CMK (cell line): ENCODE measurements at places on chromosomes 5 and 9.

GRCh38 chr9:69646810-69647209 is 25.4 kb downstream of the APBA1 start:
- DNase-seq: no peak

DNA sequence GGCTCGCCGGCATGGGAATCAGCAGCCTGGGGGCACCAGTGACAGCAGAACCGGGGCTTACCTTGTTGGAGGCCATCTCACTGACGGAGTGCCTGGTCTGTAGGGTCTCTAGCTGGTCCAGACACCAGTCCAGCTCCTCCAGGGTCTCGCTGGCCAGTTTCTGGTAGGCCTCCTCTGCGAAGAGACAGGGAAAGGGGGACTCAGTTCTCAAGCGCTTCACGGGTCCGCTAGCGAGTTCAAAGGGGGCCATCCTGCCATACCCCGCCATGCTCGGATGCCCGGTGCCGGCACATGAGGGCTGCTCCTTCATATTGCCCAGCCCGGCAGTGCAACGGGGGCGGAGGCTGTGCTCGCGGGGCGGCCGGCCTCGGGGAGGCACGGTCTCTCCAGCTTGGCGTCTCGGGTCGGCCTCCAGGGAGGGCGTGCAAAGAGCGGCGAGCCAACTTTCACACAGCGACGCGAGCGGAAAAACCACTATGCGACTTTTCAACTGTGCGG is 456.0 kb downstream of the RAB3C start:
- DNase-seq: peak; percentile 11

GRCh38 chr9:110809038-110809595 is 140.5 kb downstream of the MUSK start:
- no peak for DNase-seq

DNA sequence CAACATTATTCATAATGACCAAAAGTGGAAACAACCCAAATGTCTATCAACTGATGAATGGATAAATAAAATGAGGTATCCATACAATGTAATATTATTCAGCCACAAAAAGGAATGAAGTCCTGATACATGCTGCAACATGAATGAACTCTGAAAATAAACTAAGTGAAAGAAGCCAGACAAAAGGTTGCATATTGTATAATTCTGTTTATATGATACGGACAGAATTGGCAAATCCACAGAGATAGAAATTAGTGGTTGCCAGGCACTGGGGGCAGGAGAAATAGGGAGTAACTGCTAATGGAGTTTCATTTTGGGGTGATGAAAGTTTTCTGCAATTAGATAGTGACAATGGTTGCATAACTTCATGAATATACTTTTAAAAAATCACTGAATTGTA is 47.0 kb downstream of the KIF24 start:
- DNase-seq: no peak

DNA sequence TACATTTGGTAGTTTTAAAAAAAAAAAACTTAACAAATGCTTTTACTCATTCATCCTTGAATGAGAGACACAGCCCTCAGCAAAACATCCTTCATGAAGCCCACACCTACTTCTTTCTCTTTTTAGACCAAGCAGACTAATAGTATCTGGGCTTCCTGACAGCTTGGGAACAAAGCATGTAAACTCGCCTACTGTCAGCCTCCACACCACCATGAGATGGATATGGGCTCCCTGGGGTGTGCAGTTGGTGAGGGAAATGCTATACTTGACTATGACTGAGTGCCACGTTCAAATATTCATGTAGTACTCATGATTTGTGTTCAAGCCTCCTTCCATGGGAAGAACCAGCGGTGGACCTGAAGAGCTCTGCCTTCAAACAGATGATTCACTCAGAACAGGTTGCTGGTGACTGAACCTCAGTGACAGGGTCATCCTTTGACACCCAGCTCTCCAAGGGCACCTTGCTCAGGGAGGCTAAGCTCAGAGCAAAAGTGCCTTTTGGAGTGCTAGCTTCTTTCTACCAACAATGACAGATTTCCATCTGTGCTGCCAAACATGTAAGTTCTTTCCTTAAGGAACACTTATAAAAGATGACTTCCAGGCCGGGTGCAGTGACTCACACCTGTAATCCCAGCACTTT is 36.8 kb downstream of the SLC22A5 start:
- no peak for DNase-seq

DNA sequence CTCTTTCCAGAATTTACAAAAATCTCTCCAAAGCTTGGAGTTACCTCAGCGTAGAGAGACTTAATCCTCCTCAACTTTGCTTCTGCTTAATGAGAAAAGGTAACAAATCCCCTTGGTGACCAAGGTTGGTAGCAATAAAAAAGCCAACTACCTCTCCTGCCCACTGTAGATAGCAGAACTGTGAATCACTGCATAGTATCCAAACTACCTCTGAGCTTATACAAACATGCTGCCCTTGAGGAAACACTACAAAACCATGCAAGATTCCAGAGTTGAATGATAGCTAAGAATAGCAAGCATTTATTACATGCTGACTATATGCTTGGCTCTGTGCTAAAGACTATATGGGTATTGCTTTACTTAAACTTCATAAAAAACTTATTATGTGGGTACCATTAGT is 2.8 kb upstream of the ADAMTS12 start:
- no peak for DNase-seq

GRCh38 chr5:187617-188451 is 3.5 kb upstream of the LRRC14B start:
- no peak for DNase-seq

GRCh38 chr5:13358342-13358741 is 586.1 kb downstream of the DNAH5 start:
- no peak for DNase-seq

DNA sequence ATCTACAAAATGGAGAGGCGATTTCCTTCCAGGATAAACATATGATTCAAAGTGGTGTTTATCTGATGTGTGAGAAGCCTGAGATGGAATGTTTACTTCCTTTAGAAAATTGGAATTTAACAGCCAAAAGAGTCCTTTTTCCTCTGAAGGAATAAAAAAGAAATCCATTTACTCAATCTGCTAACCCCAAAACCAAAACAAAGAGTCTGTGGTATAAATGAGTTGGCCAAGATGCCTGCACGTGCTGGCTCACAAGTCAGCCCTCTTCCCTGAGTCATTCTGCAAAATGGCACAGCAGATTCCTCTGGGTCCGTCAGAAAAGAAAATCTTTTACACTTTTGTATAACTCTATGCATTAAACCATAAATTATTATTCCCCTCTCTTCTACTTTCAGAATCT is 60.8 kb downstream of the EBF1 start:
- DNase-seq: no peak

- DNase-seq: no peak
These were observed 221.7 kb downstream of the FSTL4 start for GRCh38 chr5:133390416-133391353.
